ENCODE measurements at places on chromosomes 6 and 20.

- DNase-seq: no peak
Observed at GRCh38 chr6:21429291-21429690, 164.3 kb upstream of the SOX4 start.

GRCh38 chr6:76840865-76841264 is 622.4 kb downstream of the HTR1B start:
- no peak for DNase-seq

- no peak for DNase-seq
Observed at GRCh38 chr20:16713066-16713465, 16.8 kb upstream of the SNRPB2 start.

- no peak for DNase-seq
Observed at GRCh38 chr20:47764154-47764733, 21.0 kb downstream of the SULF2 start.

DNA sequence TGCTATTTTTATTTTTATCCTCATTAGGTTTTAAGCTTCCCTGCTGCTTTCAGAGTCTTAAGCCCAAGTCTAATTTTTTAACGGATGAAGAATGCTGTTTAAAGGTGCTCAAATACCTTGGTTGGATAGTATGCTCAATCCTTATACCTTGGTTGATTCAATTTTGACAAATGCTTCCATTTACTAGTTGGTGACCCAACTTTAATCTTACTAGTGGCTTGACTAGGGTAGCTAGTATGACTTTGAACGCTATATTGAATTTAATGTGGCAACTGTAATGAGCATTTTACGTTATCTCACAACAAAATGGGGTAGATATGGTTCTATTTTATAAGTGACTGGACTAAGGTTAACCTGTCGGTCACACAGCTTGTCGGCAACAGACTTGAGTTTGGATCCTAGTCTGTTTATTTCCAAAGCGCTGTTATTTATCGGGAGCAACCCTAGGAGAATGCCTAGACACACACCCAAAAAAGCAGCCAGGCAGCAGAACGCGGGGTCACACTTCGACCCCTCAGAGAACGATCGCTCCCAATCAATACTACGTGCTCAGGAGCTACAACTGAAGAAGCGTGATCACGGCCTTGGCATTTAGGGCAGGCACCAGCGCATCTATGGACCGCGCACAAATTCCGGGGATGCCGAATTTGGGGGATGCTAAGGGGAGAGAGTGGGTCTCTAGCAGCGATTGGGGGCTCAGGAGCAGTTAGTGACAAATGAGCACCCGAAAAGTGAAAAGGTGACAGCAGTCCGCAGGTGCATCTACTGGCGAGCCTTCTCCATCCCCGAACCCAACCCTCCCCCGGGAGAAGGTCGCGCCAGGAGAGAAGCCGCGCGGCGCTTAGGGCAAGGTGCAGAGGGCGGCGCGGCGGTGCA is 586 bp upstream of the ALDH5A1 start:
- no peak for DNase-seq

DNA sequence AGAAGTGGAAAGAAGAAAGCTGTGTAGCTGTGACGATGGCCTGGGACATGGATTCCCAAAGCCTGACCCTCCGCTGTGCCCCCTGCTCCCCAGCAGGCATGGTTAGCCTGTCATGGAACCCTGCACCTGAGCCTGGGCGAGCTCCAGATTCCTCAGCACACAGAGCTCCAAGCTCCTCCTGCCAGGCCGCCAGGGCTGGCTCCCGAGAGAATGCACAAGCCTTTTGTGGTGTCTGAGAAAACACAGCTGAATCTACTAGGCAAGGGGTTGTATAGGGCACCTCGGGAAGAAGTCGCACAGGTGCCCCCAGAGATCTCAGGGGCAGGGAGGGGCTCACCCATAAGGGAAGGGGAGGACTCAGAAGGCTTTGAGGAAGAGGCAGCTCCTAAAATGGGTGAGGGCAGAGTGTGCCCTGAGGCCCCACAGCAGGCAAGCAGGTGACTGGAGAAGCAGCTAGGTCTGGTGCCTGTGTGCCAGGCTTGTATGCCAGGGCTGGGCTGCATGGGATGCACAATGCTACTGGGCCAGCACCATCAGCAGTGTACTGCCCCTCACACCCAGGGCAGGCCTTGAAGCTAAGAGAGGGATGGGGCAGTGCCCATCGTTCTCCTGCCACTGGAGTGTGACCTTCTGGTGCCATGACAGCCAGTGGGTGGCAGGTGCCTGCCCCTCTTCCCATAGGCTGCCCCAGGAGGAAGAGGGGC is 64.3 kb upstream of the CD93 start:
- DNase-seq: no peak

DNA sequence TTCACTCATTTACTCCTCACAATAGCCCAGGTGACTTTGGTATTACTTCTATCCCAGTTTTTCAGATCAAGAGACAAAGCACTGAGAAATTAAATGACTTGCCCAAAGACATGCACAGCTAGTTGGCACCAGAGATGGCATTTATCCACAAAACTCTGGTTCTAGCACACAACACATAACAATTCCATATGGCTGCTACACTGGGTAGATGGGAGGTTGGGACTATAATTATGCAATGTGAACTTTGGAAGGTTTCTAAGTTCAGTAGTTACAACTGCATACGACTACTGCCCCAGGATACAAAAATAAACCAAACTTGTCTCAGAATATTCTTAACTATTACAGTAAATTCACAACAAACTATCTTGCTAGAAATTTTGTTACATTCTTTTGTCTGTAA is 54.2 kb upstream of the MLIP start:
- DNase-seq: no peak

- DNase-seq: no peak
Observed at GRCh38 chr6:163180874-163181541, 233.5 kb upstream of the QKI start.

DNA sequence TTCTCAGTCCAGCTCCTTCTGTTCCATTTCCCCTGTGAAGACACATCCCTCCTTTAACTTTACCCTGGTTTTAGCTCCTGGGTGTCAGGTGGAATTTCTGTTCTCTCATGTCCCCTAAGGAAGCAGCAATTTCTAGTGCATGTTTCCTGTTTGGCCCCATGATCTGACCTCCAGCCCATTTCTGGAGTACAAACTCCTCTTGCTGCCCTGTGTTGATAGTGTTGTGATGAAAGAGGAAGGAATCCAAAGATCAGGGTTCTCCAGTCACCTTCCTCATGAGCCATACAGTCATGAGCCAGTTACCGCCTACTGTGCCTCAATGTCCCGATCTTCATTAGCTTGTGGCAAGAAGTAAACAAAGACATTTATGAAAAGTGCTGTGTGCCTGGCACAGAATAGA is 97.4 kb downstream of the PHACTR1 start:
- DNase-seq: no peak

GRCh38 chr20:10579942-10580341 is 93.9 kb downstream of the JAG1 start:
- no peak for DNase-seq

DNA sequence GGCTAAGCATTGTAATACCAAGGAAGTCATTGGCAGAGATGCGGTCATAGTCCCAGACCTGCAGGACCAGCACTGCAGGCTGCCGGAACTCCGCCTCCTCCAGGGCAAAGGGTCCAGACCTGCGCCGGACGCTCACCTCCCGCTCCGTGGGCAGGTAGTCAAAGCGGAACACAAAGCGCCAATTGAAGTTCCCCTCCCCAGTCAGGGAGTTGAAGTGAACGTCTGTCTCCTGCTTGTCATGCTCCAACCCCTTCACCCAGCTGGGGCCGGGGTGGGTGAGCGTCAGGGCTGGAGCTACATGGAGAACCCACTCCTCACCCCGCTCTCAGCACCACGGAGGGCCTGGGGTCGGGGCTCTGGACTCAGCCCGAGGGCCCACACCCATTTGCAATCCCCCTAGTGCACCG is 18.2 kb downstream of the ERGIC3 start:
- no peak for DNase-seq

DNA sequence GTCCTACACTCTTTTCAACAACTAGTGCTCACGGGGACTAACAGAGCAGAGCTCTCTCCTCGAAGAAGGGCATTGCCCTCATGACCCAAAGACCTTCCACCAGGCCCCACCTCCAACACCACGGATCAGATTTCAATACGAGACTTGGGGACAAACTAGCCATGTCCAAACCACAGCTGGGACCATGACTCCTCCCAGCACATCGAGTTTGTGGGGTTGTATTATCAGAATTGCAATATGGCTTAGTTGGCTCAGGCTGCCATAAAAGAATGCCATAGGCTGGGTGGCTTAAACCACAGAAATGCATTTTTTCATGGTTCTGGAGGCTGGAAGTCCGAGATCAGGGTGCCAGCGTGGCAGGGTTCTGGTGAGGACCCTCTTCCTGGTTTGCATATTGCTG is 189.7 kb upstream of the PMEPA1 start:
- no peak for DNase-seq

- DNase-seq: no peak
Observed at GRCh38 chr6:70601014-70601413, 34.3 kb downstream of the SDHAF4 start.

GRCh38 chr20:18853946-18854646 is 40.5 kb downstream of the SCP2D1 start:
- no peak for DNase-seq

DNA sequence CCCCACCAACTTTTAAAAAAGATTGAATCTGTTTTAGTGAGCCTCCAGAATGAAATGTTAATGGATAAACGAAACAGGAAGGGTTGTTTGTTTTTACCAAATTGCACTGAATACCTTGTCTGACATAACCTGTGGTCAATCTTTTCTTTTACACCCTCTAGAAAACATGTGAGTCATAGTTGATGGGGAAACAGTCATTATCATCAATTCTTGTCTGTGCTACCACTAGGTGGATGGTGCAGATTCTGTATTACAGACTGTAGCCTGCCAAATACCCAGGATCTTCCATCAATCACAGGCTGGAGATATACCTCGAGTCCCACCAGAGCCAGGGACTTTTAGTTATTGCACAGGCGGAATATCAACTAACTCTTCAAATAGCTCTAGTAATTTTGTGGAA is 29.5 kb upstream of the PKIB start:
- no peak for DNase-seq
